ENCODE measurements at places on chromosomes 1 and 21. TPM values are rescaled to one million over a fixed set of nuclear protein-coding genes. Genes with fewer than 3 reads are reported as not detected.

CDC14A gene
- 39.9 TPM for total RNA-seq

IL20 gene
- not detected for total RNA-seq

SHISA4 gene
- 28.4 TPM for total RNA-seq

RIMKLA gene
- total RNA-seq: 0.35 TPM

ALX3 gene
- total RNA-seq: not detected

LIN28A gene
- not detected for total RNA-seq

CLIC6 gene
- 1.5 TPM for total RNA-seq

TSTD1 gene
- total RNA-seq: 56.5 TPM

CYP4A22 gene
- 0.47 TPM for total RNA-seq

PLA2G2A gene
- not detected for total RNA-seq

SELL gene
- total RNA-seq: 11.6 TPM

PTAFR gene
- 4.8 TPM for total RNA-seq

CIART gene
- total RNA-seq: 3.2 TPM

GBP6 gene
- total RNA-seq: 0.12 TPM

ATP1A2 gene
- total RNA-seq: 36.4 TPM

C1orf226 gene
- 7.0 TPM for total RNA-seq

DENND2D gene
- total RNA-seq: 17.2 TPM

S100PBP gene
- 33.9 TPM for total RNA-seq

LRRC47 gene
- total RNA-seq: 38.0 TPM

DNM3 gene
- 7.6 TPM for total RNA-seq

SLC9C2 gene
- total RNA-seq: not detected

GJA5 gene
- total RNA-seq: 25.6 TPM
